ENCODE measurements at places on chromosomes 4 and X. TPM values are rescaled to one million over a fixed set of nuclear protein-coding genes. Genes with fewer than 3 reads are reported as not detected.

- H3K27ac ChIP-seq, result no peak overlapping the region
- H3K27me3 ChIP-seq, result no peaks in the 10 kb centered on the region
These were observed 1523.7 kb downstream of the ARAP2 start for GRCh38 chr4:34720571-34720970.

- H3K27me3 ChIP-seq, result no peaks in the 10 kb centered on the region
- no peak overlapping the region for H3K4me3 ChIP-seq
- H3K4me1 ChIP-seq, result peaks cover 3% of the 10 kb centered on the region
- H3K36me3 ChIP-seq, result no peaks in the 10 kb centered on the region
- no peak for DNase-seq
- no peak overlapping the region for H3K27ac ChIP-seq
These were observed 19.4 kb downstream of the TET2 start for GRCh38 chr4:105166066-105166465.

CSAG1 gene
- total RNA-seq, result not detected

GRCh38 chrX:91434351-91435168 is at the start of gene PABPC5:
PABPC5 (plus strand) TSS chrX:91434839; CDS start chrX:91435578, 739 bp downstream.
- no peaks in the 10 kb centered on the region for H3K4me1 ChIP-seq
- no peaks in the 10 kb centered on the region for H3K36me3 ChIP-seq
- no peaks in the 10 kb centered on the region for H3K27me3 ChIP-seq
- no peak within 1 kb of the TSS for H3K4me3 ChIP-seq

DNA sequence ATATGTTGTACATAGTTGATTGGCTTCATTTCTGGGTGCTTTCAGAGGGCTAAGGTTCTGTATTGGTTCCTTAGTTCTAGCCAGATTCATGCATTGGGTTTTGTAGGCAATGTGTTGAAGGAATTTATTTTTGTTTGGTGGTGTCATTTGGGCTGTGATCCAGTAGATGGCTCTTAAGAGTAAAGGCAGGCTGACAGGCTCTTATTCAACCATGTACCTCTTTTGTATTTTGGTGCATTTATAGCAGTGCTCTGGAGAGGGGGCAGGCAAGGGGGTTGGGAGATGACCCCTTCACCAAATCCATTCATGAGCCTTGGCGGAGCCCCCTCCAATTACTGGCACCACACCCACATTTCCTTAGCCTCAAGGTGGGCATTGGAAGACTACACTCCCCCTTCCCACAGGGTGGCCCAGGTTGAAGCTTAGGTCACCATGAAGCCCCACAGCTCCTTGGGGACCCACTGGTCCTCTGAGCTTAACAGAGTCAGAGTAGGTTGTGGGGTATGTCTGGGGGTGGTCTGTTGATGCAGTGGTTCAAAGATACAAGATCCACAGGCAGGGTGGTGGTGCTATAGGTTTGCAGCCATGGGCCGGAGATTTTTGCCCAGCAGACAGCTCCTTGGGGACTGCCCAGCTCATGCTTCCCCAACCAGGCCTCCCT is 143.0 kb upstream of the GNPDA2 start:
- H3K27me3 ChIP-seq, result no peaks in the 10 kb centered on the region
- H3K27ac ChIP-seq, result no peak overlapping the region
- no peaks in the 10 kb centered on the region for H3K36me3 ChIP-seq
- H3K4me3 ChIP-seq, result no peak overlapping the region

- H3K36me3 ChIP-seq, result peaks cover 65% of the 10 kb centered on the region
- no peaks in the 10 kb centered on the region for H3K27me3 ChIP-seq
- H3K4me3 ChIP-seq, result no peak overlapping the region
- no peak overlapping the region for H3K27ac ChIP-seq
- no peaks in the 10 kb centered on the region for H3K4me1 ChIP-seq
- DNase-seq, result no peak
These were observed 59.3 kb downstream of the JADE1 start for GRCh38 chr4:128868758-128869157.

- no peaks in the 10 kb centered on the region for H3K27me3 ChIP-seq
- H3K36me3 ChIP-seq, result no peaks in the 10 kb centered on the region
- no peaks in the 10 kb centered on the region for H3K4me1 ChIP-seq
- no peak for DNase-seq
- no peak overlapping the region for H3K4me3 ChIP-seq
- no peak overlapping the region for H3K27ac ChIP-seq
These were observed 66.1 kb downstream of the FMR1NB start for GRCh38 chrX:148047200-148047599.

- no peaks in the 10 kb centered on the region for H3K27me3 ChIP-seq
- no peak for DNase-seq
- H3K36me3 ChIP-seq, result no peaks in the 10 kb centered on the region
- H3K4me3 ChIP-seq, result no peak overlapping the region
- H3K27ac ChIP-seq, result no peak overlapping the region
These were observed 368.5 kb downstream of the PCDH7 start for GRCh38 chr4:31088600-31089230.

DNA sequence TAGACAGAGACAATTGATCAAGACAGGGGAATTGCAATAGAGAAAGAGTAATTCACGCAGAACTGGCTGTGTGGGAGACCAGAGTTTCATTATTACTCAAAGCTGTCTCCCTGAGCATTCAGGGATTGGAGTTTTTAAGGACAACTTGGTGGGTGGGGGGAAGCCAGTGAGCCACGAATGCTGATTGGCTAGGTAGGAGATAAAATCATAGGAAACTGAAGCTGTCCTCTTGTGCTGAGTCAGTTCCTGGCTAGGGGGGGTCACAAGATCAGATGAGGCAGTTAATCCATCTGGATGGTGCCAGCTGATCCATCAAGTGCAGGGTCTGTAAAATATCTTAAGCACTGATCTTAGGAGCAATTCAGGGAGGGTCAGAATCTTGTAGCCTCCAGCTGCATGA is 358.6 kb downstream of the GPM6A start:
- H3K4me3 ChIP-seq, result no peak overlapping the region
- no peaks in the 10 kb centered on the region for H3K4me1 ChIP-seq
- H3K27ac ChIP-seq, result no peak overlapping the region
- no peaks in the 10 kb centered on the region for H3K27me3 ChIP-seq

- no peaks in the 10 kb centered on the region for H3K36me3 ChIP-seq
- no peaks in the 10 kb centered on the region for H3K27me3 ChIP-seq
- DNase-seq, result no peak
- no peak overlapping the region for H3K4me3 ChIP-seq
- H3K4me1 ChIP-seq, result no peaks in the 10 kb centered on the region
These were observed 8.2 kb downstream of the FHIP1A start for GRCh38 chr4:151417164-151417571.

DNA sequence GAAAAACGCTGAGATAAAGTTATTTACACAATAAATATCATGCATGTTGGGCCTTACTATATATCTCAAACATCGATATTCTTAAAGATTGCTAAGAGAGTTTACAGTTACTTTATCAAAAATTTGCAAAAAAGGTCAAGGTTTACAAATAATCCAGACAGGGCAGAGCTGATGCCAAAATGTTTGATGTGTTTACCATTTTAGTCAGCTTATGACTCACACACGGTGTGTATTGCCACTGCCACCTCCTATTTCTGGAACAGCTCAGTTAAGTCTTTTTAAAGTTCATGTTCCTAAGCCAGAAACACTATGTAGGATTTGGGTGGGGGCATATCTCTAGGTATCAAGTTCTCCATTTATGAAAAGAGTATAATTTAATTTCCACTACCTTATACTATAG is 580.6 kb downstream of the INPP4B start:
- no peak overlapping the region for H3K4me3 ChIP-seq
- H3K27me3 ChIP-seq, result no peaks in the 10 kb centered on the region
- no peaks in the 10 kb centered on the region for H3K4me1 ChIP-seq
- no peak for DNase-seq

RGN gene
- total RNA-seq, result 0.25 TPM

DNA sequence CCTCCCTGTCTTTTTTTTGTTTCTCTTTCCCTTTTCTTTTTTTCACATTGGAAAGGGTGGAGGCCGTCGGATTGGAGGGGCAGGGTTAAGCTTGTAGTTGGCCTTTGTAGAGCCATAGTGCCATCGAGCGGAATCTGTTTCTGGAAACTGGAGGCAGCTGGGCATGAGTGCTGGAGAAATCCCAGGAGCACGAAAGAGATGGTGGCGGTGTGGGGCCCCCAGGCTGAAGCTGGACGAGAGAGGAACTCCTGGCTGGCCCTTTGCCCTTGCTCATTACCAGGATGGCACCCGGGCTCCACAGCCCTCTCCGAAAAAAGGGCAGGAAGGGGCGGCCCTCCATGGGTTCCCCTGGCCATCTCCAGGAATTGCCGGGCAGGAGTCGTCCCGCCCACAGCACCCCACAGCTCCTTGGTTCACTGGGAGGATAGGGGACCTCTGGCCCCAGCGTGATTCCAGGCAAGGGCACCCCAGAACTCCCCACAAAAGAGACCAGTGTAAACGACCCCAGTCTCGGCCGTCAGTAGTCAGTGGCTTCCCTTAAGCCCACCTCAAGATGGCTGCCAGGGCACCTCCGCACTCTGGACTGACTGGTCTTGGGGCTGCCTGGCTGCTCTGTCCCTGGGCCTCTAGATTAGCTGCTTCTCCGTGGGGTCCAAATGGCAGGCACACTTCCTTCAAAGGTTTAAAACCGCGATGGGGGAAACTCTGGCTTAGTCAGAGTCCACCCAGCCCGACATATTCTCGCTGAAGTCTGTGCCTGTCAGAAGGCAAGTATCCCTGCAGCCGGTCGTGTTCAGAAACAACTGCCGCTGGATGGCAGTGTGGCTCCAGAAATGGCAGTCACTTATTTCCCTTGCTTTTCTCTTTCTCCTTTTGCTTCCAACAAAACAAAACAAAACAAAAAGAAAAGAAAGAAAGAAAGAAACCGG is 74.1 kb downstream of the NBDY start:
- H3K27me3 ChIP-seq, result no peaks in the 10 kb centered on the region
- H3K4me3 ChIP-seq, result no peak overlapping the region
- H3K27ac ChIP-seq, result peak overlapping the region; percentile 58

DNA sequence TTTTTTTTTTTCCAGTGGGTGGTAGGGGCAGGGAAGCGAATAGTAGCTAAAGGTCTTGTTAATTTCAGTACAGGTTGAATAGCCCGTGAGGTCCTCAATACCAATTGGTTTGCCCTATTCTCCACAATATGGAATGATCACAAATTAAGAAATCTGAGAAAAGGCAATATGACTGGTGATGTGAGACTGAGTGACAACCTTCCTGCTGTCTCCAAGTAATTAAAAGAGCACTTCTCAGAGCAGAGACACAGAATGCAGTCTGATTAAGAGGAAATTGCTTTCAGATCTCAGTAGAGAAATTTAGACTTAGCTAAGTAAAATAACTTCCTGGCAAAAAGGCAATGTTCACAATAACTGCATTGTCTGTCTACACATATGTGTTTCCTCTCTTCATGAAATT is 23.0 kb downstream of the GPR174 start:
- peaks cover 55% of the 10 kb centered on the region for H3K4me1 ChIP-seq
- no peaks in the 10 kb centered on the region for H3K27me3 ChIP-seq

GRCh38 chrX:68832101-68832416 is 3.2 kb downstream of the EFNB1 start:
- DNase-seq, result no peak
- no peak overlapping the region for H3K27ac ChIP-seq
- H3K27me3 ChIP-seq, result peaks cover 11% of the 10 kb centered on the region
- no peak overlapping the region for H3K4me3 ChIP-seq

DNA sequence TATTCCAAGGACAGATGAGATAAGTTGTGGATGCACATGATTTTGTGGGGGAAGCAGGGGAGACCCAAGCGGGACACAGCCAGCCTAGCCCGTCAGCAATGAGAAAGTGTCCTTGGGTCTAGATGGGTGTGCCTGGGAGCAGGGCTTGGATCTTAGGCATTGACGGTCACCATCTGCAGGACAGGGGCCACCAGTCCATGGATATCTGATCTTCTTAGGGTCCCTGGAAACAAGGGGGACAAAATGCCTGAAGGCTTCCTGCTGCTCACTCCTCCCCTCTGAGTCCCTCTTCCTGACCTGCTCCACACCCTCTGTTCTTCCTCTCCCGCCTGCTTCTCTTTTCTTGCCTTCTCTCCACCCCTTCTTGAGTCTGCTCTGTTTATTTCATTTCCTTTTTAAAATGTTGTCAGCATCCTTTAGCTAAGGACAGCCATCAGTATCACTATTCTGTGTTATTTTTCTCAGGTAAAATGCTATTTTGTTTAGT is 298.4 kb downstream of the RAPGEF2 start:
- H3K4me1 ChIP-seq, result peaks cover 3% of the 10 kb centered on the region
- no peak overlapping the region for H3K27ac ChIP-seq
- no peak overlapping the region for H3K4me3 ChIP-seq
- H3K36me3 ChIP-seq, result no peaks in the 10 kb centered on the region
- DNase-seq, result no peak

ADH6 gene
- total RNA-seq, result not detected

ARX gene
- total RNA-seq, result not detected

GRCh38 chr4:99950913-99951254 is 809 bp upstream of the H2AZ1 start:
- DNase-seq, result no peak
- H3K36me3 ChIP-seq, result no peaks in the 10 kb centered on the region
- peak overlapping the region; percentile 84 for H3K4me3 ChIP-seq
- H3K27ac ChIP-seq, result peak overlapping the region; percentile 46
- H3K27me3 ChIP-seq, result no peaks in the 10 kb centered on the region

DNA sequence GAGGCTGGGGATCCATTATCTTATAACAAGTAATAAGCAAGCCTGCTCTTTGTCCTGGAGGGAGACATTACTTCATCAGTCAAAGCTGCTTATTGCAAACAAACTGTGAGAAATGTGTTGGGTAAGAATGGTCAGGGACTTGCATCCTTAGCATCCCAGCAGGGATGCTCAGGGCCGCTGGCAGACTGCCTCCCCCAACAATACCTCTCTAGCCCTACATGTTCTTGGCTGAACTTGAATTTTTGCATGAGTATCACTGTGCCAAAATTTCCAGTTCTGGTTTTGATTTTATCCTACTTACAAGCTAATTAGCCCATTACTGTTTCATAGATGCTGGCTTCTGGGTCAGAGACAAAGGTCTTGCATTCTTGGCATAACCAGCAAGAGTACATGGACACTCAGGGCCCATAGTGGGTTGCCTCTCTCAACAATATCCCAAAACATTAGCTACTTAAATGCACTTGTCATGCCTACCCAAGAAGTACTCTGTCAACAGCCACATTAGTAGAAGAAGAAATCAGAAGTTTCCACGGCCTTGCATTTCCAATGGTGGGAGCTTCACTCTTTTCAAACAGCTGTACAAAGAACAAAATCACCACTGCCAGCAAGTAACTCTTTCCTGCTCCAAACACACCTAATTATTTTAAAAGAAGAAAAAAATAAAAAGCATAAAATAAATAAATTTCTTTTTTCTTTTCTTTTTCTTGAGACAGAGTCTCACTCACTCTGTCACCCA is 41.9 kb upstream of the NEUROG2 start:
- H3K4me1 ChIP-seq, result peaks cover 8% of the 10 kb centered on the region
- H3K36me3 ChIP-seq, result no peaks in the 10 kb centered on the region
- H3K27ac ChIP-seq, result no peak overlapping the region
- no peaks in the 10 kb centered on the region for H3K27me3 ChIP-seq
- no peak overlapping the region for H3K4me3 ChIP-seq

- DNase-seq, result no peak
- no peak overlapping the region for H3K4me3 ChIP-seq
- no peaks in the 10 kb centered on the region for H3K27me3 ChIP-seq
- no peaks in the 10 kb centered on the region for H3K4me1 ChIP-seq
- no peaks in the 10 kb centered on the region for H3K36me3 ChIP-seq
These were observed 2062.4 kb downstream of the ARAP2 start for GRCh38 chr4:34181891-34182290.

GRCh38 chr4:87387237-87387636 is 3.8 kb downstream of the HSD17B11 start:
- H3K4me1 ChIP-seq, result peaks cover 30% of the 10 kb centered on the region
- H3K27ac ChIP-seq, result no peak overlapping the region
- H3K27me3 ChIP-seq, result no peaks in the 10 kb centered on the region
- H3K36me3 ChIP-seq, result no peaks in the 10 kb centered on the region
- DNase-seq, result no peak

Data from B cell (primary cell).